Skeletal muscle cell (primary cell): ENCODE measurements at places on chromosomes 16 and 17.

DNA sequence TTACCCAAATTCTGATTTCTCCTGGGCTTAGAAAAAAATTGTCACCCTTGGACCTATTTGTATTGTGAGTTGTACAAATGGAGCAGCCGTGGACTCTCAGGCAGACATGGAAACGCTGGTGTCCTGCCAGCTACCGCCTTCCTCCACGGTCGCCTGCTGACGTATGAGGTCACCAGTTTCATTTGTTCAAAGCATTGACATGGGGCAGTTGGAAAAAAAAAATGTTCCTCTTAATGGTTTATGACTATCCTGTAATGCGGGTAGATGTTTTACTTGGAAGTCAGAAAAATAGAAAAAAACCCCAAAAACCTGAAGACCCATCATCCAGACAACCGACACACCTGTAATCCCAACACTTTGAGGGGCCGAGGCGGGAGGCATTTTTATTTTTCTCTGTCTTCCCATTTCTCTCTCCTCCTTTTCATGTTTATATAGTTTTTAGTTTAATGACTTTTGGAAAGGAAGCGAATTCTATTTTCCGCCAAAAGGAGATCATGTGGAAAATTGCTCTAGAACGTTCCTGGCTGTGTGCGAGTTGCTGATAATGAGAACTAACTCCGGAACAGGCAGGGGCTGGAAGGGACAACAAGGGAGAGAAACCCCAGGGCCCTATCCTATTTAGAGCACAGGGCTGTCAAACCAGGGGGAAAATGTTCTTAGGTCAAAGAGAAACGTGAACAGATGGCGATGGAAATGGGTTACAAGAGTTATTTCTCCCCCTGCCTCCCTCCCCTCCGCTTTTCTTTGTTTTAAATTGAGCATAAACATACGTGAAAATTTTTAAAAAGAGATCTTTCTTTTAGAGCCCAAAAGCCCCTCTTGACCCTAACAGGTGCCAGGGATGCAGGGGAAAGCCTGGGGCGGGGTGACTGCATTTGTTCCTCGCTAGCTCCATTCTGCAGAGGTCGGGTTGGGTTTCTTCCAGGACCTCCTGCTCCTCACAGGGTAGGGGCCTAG lies 13.7 kb downstream of the DNAH17 start:
- no peak for DNase-seq

- DNase-seq: no peak
These were observed 18.0 kb downstream of the TNRC6A start for GRCh38 chr16:24747441-24747840.

GRCh38 chr16:9836118-9836736 lies 346.0 kb downstream of the GRIN2A start:
- no peak for DNase-seq

DNA sequence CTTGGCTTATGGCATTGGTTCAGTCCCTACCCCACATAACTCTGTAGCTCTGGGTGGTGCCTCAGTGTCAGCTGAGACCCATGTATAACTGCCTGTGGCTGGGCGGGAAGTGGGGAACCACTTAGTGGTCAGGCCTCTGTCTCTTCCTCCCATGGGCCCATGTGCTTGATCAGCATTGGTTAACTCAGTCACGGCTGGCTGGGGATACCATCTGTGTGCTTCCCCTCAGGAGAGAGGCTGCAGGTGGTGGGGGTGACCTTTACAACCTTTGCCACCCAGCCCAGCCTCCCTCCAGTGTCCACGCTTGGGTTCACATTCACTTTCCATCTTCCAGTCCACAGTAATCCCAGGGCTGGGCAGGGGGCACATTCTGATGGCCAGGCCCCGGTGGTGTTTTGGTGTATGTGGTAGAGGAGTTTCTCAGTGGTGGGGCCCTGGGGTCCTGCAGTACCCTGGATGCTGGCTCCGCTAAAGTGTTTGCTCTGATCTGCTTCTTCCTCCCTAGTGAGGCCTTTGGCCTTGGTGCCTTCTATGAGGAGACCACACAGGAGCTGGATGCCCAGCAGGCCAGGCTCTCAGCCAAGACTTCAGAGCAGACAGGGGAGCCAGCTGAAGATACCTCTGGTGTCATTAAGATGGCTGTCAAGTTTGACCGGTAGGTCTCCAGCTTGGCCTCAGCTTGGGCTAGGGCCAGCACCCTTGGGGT lies 10.2 kb upstream of the NFATC3 start:
- no peak for DNase-seq

GRCh38 chr16:46717692-46718091 lies 28.2 kb downstream of the ORC6 start:
- no peak for DNase-seq

GRCh38 chr17:46866747-46867146 lies 15.4 kb downstream of the WNT9B start:
- DNase-seq: no peak

DNA sequence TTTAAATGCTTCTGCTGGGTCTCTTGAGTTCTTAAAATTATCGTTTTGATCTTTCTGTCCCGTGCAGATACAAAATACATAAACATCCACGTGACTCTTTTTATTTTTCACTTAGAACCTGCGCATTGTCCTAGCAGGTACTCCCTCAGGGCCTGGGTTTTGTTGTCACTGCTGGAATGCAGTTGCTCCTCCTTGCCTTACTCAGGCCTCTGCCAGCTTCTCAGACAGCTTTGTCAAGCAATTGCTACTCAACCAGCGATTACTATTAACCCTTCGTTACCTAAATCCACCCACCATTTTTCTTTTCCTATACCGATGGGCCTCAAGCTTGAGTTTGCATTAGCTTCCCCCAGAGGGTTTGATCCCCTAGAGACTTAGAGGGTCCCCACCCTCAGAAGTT lies 405.9 kb upstream of the RBFOX1 start:
- no peak for DNase-seq

DNA sequence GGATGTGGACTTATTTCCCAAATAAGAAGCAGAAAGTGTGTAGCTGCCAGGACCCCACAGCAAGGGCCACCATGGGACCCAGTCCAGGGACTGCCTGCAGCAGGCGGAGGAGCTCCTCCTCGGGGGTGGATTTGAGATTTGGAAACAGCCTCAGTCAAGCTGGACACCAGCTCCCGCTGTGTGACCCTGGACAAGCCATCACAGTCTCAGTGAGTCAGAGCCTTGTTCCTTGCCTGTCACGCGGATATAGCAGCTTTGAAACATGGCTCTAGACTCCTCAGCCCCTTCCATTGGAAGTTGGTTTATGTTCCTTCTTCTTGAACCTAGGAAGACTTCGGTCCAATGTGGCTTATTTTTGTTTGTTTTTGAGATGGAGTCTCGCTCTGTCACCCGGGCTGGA lies 12.5 kb upstream of the DPEP1 start:
- no peak for DNase-seq

- no peak for DNase-seq
These were observed 119.8 kb upstream of the CDH13 start for GRCh38 chr16:82506692-82507670.

GRCh38 chr16:596736-597060 lies 6.8 kb downstream of the RAB40C start:
- no peak for DNase-seq

DNA sequence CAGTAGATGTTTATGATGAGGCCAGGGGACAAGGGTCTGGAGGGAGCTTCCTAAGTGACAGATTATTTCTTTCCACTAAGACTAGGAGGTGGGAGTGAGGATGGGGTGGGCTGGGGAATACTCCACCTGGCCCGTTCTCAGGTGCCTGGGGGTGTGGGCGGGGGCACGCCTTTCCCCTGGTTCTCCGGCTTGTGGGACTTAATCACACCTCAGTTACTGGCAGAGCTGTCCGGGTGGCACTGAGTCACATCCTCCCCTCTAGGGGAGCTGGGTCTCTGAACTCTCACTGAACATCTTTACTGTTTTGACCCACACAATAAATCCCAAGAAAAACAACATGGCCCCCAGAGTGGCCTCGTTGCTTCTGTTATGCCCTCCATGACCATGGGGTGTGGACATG lies 332.8 kb downstream of the MAF start:
- no peak for DNase-seq

DNA sequence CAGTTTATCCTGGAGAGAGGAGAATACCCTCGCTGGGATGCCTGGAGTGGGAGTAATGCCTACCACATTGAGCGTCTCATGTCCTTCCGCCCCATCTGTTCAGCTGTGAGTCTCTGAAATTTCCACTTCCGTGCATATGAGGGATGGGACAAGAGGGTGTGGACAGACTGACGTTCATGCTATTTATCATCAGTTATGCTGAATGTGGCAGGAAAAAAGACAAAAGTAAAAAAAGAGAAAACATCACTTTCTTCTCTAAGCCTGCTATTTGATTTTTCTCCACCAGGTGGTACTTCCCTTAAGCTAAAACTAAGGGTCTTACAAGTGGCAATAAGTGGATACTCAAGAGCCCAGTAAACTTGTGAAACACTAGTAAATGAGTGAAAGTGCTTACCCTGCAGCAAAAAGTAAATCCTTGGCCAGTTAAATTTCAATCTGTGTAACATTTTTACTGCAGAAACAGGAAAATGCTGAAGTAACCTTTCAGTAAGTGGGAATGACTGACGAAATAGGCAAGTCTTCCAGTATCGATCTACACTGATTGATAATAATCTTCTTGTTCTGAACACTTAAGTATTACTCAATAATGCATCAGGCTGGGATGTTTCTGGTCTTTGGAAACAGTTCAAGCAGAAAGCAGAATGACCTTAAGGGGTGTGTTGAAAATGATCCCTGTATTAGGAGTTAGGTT lies 5.6 kb downstream of the CRYBA1 start:
- peak; percentile 9 for DNase-seq

DNA sequence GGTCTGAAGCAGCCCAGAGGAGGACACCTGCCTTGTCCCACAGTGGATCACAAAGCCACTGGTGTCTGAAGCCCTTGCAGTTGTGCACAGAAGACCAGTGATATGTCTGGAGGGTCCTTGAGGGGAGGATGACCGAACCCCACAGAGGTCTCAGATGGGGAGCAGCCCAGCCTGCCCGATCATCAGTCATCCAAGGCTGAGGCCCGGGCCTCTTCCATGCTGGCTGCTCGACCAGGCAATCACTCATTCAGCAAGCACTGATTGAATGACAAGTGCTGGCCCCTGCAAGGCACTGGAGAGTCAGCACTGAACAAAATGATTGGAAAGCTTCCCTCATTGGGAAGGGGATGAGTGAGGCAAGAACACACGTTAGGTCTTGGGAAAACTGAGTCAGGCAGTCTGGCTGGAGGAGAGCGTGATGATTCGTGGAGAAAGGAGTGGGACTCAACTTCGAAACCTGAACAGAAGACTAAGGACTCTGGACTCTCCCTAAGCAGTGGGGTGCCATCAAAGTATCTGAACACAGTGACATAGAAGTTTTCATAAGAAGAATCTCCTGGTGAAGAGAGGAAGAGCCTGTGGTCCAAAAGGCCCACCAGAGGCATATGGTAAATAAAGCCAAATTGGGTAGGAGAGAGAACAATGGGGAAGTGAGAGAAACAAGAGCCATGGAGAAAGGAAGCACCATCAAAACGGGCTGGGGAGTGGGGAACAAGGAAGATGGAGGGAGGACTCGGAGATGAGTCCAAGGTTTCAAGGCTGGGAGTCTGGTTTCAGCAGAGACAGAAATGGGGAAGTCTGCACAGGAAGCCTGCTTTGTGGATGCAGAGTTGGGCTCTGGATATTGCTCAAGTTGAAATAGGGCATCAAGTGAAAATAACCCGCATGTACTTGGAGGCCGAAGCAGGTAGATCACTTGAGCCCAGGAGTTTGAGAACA lies 10.2 kb downstream of the PIK3R5 start:
- DNase-seq: no peak

GRCh38 chr17:32693194-32693897 lies 183.6 kb downstream of the MYO1D start:
- no peak for DNase-seq

- no peak for DNase-seq
These were observed 8.1 kb downstream of the NOL11 start for GRCh38 chr17:67725807-67726206.

- DNase-seq: no peak
These were observed 81.2 kb upstream of the GOT2 start for GRCh38 chr16:58815181-58815888.

DNA sequence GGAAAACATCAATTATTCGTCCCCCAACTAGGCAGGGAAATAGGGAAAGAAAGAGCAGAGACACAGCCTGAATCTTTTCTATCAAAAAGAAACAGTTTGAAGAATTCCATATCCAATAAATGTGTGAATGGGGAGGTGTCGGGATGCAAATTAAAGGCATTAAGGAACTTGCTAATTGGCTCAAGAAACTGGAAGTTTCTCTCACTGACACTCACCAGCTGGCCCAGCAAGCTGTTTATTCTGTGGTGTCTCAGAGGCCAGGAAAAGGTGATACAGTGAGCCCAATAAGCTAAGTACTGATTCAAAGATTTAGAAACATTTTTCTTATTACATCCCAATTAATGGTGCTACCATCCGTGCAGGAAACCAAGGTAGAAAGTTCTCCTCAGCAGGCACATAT lies 104.4 kb upstream of the CLEC3A start:
- DNase-seq: no peak

- DNase-seq: peak; percentile 46
These were observed 60.2 kb downstream of the TEX2 start for GRCh38 chr17:64202683-64203344.

- DNase-seq: no peak
These were observed 84.6 kb downstream of the GSG1L start for GRCh38 chr16:27978876-27979275.

- DNase-seq: no peak
These were observed 25.5 kb downstream of the ORC6 start for GRCh38 chr16:46714797-46715591.

DNA sequence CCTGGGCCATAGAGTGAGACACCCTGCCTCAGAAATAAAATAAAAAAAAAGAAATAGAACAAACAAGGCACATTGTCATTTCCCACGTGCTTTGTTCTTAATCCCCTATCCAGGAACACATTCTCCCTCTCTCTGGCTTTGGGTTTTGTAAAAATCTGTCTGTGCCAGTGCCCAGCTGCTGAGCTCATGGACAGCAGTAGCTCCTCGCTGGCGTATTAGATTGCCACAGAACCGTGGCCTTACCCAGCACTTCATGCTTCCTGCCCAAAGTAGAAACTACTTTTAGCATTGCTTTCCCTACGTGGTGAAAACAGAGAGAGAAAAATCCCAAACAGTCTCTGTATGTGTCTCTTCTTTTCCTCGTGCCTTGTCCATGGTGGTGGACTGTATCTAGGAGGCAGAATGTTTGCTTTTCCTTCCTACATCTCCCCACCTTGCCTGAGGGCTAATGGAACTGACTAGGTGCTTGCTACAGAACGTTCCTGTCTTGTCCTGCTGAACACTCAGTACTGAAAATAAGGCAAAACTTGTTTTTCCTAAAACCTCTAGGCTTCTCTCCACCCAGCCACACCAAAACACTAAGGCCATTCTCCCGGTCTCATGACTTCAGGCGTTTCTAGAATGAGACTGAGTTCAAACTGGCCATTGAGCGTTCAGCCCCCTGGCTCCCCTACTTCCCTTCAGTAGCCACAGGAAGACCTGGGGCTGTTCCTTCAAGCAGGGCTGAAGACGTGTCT lies 26.1 kb downstream of the MNT start:
- no peak for DNase-seq

GRCh38 chr17:82814834-82815233 lies 25.0 kb downstream of the ZNF750 start:
- no peak for DNase-seq

DNA sequence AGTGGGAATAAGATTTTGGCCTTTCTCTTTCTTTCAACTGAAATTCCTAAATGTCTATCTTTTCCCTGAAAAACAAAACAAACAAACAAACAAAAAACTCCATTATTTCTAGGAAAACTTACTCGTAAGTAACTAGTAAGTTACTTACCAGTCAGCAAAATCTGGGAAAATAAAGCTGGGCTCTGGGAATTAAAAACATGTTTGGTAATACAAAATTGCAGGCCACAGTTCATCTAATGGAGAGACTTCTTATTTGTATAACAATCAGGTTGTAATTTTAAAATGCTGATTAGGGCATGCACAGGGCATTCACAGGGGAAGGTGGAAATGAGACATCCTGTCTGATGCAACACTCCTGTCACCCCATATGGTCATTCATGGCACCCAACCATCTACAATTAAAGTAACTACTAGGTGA lies 3.8 kb upstream of the WIPI1 start:
- no peak for DNase-seq
